ENCODE measurements at places on chromosomes 2 and 18.

DNA sequence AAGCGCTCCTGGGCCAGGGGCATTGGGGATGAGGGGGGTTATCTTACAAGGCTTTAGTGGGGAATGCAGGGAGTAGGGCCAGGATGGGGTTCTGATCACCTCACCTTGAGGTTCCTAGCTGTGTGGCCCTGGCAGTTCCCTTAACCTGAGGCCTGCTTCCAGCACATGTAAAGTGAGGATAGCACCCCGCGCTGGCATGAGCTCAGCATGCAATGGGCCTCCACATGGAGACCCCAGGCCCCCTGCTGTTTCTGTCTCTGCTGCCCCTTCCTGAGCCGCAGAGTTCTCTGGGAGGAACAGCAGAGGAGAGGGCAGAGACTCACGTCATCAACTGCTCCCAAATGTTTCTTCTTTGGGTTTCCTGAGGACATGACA lies 8.6 kb upstream of the TEX51 start:
- DNase-seq: no peak

DNA sequence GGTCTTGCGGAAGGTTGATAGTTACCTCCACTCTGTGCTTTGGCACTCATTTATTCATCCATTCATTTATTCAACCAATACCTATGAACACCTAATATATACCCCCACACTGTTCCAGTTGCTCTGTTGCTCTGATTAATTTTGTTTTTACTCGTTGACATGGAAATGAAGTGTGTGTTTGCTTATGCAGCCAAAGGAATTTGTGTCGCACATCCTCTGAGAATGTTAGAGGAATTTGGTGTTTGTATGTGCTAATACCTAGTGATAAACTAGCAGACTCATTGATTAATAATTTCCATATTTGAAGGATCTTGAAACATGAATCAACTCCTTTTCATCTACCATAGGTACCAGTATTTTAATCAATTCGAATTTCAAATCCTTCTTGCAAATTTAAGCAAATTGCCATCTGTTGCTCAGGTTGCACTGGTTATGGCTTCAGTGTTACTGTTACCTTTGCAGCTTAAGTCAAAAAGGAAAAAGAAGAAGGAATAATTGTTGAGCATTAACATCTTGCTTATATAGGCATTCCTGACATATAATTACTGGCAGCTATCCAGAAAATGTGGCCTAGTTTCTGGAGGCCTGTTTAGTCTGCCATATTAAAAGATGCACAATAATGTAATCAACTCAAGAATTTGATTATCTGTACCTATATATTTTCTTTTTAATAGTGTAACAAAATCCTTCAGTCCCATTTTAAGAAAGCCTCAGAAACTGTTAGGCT lies 25.7 kb upstream of the CRIM1 start:
- no peak for DNase-seq

- DNase-seq: peak; percentile 94
Measured at GRCh38 chr18:48222118-48222517, 187.1 kb downstream of the ZBTB7C start.

- DNase-seq: no peak
Measured at GRCh38 chr18:40197711-40198110, 1757.3 kb upstream of the PIK3C3 start.

- peak; percentile 52 for DNase-seq
Measured at GRCh38 chr2:20135631-20136050, 84.2 kb upstream of the LAPTM4A start.

- no peak for DNase-seq
Measured at GRCh38 chr2:173290046-173290445, 64.6 kb upstream of the CDCA7 start.

GRCh38 chr18:76720683-76721082 lies 101.7 kb upstream of the ZNF236 start:
- no peak for DNase-seq

GRCh38 chr2:11515490-11515981 lies 18.3 kb upstream of the GREB1 start:
- no peak for DNase-seq

DNA sequence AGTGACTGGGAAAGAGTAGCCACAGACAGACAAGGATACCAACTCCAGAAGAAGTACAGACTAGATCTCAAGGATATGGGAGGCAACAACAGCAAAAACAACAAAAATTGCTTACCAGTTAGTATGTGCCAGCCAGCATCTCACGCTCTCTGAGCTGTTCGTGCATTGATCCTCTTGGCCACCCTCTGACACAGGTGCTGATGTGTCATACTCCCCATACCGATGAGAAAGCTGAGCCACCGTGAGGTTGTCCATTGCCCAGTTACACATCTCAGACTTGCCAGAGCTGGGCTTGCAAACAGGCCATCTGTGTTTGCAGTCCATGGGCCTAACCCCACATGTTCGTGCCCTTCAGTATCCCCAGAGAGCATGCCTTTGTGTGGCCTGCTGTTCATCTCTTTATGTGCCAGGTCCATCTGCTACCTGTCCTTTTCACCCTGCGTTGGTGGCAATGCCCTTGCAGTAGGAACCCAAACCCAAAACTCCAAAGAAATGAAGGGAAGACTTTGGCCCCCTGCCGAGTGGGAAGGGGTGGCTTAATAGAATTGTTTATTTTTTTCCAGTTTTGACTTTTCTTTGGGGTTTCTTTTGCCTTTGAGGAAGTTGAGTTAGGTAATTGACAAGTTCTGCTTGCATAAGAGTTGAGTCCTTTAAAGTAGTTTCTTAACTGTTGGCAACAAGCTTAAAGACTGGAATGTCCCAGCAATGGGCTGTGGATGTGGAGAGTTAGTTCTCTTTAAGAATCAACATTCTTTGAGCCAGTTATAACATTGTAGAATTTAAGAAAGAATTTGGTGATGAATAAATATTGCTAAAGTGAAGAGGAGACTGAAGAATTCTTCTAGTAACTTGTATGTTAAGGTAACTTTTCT lies 46.7 kb downstream of the LYPD6B start:
- no peak for DNase-seq

DNA sequence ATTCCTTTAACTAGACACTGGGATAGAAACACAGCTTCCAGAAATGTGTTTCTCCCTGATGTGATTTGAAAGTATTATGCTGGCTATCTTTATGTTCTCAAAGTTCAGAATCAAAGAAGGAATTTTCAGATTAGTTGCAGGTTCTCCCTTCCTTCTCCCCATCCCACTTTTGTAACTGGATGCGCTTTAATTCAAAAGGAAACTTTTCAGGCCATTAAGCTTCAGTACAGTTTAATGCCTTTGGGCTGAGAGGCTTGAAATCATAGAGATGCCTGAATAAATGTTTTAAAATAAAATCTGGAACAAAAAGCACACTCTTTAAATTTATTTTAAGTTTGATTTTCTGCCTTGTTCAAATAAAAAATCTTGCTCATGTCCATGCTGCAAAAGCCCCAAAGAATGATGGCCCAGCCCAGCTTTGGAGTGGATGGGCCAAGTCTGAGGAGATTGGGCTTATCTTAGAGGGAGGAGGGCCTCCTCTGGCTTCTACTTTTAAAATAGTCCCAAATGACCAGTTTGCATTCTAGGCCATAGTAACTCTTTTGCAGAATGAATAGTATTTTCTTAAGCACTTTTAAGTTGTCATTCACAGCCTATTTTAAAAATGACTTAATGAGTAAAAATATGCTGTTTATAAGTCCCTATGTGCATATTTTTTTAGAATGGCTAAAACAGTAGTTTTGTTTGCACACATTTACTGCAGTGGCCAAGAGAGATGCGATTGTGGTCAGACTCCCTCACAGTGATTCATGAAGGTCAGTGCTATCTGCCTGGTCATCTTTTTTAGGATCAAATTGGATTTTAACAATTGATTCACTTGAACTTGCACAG lies 129.2 kb downstream of the MTX2 start:
- DNase-seq: no peak

DNA sequence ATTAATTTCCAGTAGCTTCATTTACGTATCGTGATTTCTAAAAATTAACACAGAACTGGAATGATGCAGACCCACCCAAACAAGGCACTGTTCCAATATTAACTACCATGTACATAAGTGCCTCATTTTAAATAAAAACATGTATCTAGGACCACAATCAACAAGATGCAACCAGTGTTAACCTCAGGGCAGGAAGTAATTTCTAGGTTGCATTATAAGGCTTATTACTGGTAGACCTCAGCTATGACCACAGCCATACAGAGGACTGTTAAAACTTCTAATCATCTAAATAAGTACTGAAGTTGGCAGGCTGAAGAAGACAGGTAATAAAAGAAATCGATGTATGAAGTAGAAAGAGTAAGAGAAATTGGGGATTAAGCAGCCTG lies 262.9 kb downstream of the HDAC4 start:
- DNase-seq: no peak

GRCh38 chr2:6423944-6424343 lies 441.8 kb downstream of the CMPK2 start:
- no peak for DNase-seq

GRCh38 chr2:114472246-114472645 lies 29.8 kb downstream of the DPP10 start:
- no peak for DNase-seq

DNA sequence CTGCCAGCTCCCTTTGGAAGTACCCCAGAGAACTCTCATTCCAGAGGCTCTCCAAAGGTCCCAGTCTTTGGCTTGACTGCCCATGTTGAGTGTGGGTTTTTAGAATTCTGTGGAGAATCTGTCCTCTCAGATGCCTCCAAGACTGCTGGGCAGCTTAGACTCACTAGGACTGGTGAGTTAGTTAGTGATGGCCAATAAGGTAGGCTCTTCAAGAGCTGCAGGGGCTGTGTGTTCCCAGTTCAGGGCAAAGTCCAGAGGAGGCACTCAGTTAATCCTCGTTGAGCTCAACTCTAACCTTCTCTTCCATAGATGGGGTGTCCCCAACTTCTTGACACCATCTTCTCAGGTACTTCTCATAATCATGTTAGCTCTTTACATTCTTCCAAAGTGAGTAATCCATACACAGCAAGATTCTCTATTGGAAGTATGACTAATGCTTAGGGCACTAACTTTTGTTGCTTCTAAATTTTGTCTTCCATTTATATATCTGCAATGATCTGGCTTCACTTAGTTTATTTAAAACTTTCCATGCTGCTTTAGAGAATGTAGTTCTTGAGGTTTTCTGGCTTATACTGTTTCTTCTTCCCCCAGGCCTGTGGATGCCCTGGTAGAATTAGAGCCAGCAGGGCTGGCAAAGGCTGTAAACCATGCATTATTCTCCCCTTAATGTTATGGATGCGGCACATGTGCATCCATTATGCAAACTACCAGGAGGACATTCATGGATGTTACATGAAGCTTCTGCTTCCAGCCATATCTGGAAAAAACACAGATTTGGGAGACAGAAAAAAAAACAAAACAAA lies 88.9 kb downstream of the POLE4 start:
- no peak for DNase-seq

- DNase-seq: peak; percentile 95
Measured at GRCh38 chr2:714005-714741, 37.0 kb upstream of the TMEM18 start.

DNA sequence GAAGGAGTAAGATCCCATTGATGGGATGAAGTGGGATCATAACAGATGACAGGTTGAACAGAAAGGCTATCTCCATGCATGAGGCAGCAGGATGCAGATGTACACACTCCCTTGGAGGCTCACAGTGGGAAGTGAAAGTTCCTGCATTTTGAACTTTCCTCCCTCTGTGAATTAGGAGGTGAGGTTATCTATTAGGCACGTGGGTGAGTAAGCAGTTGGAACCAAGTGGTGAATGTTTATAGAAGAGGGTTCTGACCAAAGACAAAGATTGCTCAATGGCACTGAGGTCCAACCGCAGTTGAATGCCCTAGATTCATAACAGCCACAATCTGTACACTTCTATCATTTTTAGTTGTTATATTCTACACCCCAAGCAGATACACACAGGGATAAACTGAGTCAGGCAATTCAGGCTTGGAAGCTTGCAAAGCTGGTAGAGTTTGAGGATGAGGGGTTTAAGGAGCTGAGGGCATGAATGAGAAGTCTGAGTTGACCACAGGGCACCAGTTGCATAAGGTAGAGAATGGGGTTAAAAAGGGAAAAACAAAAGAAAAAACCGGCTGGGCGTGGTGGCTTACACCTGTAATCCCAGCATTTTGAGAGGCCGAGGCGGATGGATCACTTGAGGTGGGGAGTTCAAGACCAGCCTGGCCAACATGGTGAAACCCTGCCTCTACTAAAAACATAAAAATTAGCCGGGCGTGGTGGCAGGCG lies 7.1 kb upstream of the KCMF1 start:
- no peak for DNase-seq

All from NCI-H1417 (cell line).